Hematopoietic multipotent progenitor cell treated with erythropoietin and hydrocortisone succinate and interleukin-3 and kit ligand, for 8 days (in vitro differentiated cells): ENCODE measurements at places on chromosomes 16 and 17.
A peak's percentile ranks its signal among the peaks of the same experiment; 100 is the strongest.

DNA sequence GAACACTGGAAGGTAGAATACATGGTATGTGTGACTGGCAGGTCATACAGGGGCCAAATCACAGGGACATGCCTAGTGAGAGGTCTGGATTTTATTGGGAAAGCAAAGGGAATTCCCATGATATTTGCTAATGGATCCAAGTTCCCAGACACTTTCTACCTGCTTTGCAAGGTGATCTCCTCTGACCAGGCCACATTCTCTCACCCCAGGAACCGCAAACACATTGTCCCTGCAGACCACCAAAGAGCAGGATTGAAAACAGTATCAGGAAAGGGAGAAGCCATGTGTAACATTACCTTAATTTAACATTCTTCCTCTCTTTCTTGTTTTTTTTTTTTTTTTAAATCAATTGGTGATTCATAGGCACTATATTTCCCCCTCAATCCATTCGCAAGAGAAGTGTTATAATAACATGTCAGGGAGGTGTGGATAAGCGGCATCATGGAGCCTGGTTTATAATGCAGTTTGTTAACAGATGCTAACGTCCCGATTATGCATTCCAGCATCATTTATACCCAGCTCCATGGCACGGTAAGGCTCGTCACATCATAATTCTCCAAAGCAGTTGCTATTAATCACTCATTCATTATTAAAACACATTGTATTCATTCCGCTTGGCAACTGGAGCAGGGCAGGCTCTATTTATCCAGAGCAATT lies 155.1 kb upstream of the CCL2 start:
- no peak for DNase-seq

DNA sequence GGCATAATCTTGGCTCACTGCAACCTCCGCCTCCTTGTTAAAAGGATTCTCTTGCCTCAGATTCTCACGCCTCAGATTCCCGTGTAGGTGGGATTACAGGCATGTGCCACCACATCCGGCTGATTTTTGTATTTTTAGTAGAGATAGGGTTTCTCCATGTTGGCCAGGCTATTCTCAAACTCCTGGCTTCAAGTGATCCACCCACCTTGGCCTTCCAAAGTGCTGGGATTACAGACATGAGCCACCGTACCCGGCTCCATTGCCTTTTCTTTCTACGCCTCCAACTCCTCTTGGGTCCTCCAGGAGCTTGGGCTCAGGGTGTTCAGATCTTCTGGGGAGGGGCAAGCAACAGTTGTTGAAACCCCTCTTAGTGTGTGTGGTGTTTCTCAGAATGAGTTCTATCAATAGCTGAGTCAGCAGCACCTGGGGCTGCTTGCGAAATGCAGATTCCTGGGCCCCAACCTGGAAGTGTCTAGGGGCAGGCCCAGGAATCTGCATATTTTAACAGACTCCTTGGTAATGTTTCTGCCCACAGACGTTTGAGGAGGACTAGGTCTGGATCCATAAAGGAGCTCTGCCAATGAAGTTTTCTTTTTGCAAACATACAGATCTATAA lies 31.4 kb downstream of the SEC14L5 start:
- no peak for DNase-seq

DNA sequence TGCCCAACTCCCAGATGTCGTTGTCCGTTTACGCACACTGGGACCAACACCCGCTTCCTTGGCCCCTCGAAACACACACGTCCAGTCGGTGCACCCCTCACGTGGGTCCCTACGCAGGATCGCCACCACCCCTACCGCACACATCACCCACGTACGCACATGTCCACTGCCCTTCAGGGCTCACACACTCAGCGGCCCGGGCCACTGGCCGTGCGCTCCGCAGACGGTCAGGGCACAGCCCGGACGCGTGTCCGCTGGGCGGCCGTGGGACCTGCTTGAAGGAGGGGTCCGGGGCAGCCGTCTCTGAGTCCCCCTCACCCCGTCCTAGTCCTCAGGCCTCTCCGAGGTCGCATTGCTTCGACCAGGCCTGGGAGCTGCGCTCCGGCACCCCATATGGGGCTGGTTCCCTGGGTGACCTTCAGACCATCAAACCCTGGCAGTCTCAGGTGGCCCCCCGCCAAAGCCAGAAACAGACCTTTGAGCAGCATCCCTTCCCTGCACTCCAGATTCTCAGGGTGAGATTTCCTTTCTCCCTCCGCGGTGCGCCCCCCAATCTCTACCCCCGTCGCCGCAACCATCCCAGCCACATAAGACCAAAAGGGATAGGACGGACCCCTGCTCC lies 914 bp upstream of the GPRC5B start:
- no peak for DNase-seq

DNA sequence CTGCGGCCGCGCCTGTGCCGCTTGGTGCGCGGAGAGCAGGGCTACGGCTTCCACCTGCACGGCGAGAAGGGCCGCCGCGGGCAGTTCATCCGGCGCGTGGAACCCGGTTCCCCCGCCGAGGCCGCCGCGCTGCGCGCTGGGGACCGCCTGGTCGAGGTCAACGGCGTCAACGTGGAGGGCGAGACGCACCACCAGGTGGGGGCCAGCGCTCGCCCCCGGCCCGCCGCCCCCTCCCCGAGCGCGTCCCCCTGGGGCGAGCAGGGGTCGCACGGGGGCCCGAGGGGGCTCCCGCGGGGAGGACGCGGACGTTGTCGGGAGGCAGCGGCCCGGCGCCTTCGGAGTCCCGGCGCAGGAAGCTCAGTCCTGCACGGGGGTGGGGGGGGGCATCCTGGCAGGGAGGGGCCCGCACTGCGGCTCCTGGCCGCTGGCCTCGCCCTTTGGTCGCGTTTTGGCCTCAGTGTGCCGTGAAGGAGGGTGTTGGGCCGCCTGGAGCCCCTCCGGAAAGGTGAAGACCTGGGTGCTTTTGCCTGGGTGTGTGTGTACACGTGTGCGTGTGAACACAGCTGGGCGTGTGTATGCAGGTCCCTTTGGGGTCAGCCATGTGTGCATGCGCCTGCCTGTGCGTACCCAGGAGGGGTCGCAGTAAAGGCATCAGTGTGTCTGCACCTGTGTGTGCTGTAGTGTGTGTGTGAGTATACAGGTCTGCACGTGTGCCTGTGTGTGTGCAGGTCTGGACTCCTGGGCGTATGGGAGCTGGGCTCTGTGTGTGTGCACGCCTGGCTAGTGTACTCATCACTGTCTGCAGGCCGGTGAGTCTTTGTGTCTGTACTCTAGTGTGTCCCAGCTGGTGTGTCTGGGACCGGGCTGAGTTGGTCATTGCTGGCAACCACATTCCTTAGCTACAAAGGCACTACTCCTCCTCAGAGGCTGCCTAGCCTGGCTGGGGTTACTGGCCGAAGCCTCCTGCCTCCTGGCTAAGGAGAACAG lies 615 bp downstream of the NHERF2 start:
- DNase-seq: no peak

- DNase-seq: no peak
Measured at GRCh38 chr17:81304196-81305015, 9.3 kb upstream of the SLC38A10 start.

- no peak for DNase-seq
Measured at GRCh38 chr17:42975265-42975664, 4.6 kb downstream of the PTGES3L start.

DNA sequence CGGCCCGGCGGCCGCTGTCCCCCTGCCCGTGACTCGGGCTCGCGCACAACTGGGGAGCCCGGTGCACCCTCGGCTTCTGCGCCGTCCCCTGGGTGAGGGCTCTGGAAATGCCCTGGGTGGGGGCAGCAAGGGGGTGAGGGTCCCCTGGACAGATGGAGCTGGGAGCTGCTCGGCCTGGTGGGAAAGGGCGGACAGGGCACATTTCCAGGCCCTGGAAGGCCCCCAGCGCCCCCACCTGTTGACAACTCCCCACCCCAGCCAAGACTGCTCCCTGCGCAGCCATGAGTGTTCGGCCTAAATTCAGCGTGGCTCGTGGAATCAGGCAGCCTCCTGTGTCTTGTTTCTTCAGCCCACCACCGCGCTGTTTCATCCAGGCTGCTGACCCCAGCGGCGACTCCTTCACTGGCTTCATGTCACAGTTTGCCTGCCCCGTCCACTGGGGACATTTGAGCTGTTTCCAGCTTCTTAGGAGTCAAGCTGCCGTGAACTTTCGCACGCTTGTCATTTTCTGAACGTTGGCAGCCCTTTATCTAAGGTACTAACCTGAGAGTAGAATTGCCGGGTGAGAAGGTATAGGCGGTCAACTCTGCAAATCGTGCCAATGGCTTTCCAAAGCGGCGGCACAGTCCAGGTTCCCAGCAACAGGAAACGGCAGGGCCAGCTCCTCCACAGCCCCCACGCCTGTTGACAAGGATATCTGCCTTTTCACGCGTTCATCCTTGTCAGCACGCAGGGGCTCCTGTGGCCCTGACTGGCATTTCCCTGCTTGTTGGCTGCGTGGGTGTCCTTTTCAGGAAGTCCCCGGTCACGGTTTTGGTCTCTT lies 895 bp downstream of the UTS2R start:
- DNase-seq: no peak

GRCh38 chr17:17778308-17779014 lies 58.3 kb downstream of the SREBF1 start:
- no peak for DNase-seq

GRCh38 chr17:68460715-68461114 lies 3.4 kb upstream of the WIPI1 start:
- DNase-seq: no peak

- DNase-seq: no peak
Measured at GRCh38 chr17:13593757-13594156, 8.0 kb downstream of the HS3ST3A1 start.

GRCh38 chr17:57723427-57724025 lies 21.6 kb downstream of the CCDC182 start:
- no peak for DNase-seq

DNA sequence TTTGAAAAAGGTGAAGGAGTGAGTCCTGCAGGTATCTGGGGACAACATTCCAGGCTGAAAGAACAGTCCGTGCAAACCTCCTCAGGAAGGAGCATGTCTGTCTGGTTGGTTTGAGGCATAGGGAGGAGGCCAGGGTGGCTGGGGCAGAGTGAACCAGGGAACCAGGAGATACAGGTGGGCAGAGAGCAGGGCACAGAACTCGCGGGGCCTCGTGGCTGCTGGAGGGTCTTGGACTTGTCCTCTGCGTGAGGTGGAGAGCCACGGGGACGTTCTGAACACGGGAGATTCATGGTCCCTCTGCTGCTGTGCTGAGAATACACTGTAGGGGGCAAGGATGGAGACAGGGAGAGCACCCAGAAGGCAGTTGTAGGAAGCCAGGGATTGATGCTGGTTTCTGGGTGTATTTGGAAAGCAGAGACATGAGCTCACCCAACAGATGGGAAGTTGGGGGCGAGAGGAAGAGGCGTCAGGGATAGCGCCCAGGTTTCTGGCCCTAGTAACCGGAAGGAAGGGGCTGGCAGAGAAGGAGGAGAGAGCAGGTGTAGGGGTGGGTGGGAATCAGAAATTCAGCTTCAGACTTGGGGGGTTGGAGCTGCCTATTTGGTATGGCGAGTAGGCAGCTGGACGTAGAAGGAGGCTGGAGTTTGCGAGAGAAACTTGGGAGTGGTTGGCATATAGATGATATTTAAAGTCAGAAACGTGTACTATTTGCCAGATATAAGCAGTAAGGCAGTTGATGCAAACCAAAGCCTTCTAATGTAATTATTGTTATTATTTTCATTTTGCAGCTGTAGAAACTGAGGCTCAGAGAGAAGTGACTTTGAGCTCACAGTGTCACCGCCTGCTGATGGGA lies at the start of gene CCL17:
Gene CCL17 (plus strand): TSS at position 803 of the 853 bp plus-strand sequence. CDS start 9,166 bp downstream, outside the sequence.
- DNase-seq: no peak

DNA sequence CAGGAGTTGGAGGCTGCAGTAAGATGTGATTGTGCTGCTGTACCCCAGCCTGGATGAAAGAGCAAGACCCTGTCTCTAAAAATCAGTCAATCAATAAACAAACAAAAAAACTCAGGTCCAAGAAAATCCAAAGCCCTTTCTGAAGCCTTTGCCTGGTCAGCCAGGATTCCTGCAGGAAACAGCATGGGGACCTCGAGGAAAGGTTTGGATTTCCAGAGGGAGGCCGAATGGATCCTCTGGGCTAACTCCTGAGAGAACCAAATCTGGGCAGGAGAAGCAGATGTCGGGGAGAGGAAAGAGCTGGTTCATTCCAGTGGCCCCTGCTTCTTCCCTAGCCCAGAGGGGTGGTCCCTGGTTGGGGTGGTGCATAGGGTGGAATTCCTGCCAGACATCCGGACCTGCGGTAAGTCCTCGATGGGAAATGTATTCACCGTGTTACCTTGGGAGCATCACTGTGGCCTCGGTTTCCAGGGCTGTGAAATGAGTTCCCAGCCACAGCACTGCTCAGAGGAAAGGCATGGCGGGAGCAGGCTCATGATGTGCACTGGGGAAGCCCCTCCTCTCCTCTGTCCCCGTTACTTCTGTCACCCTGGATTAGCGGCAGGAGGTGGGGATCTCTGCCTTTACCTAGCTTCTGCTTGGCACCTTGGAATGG lies 75.1 kb downstream of the CYLD start:
- no peak for DNase-seq

GRCh38 chr17:40909351-40909750 lies 24.3 kb upstream of the KRT20 start:
- peak; percentile 79 for DNase-seq

DNA sequence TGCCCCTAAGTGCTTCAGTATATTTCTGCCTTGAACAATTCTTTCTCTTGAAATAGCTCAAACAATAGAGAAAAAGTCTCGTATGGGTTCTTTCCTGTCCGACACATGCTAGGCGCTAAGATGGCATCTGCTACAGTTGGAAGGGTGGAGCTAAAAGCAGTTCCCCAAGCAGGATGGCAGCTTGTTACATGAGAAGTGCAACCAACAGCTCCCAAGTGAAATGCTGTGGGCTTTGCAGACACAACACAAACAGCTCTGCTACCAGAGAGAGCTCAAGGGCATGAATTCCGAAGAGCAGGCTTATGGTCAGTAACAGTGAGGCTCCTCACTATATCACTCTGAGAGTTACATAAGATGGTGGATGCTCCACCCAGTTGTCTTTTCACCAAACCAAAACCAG lies 83.8 kb downstream of the VPS53 start:
- no peak for DNase-seq

DNA sequence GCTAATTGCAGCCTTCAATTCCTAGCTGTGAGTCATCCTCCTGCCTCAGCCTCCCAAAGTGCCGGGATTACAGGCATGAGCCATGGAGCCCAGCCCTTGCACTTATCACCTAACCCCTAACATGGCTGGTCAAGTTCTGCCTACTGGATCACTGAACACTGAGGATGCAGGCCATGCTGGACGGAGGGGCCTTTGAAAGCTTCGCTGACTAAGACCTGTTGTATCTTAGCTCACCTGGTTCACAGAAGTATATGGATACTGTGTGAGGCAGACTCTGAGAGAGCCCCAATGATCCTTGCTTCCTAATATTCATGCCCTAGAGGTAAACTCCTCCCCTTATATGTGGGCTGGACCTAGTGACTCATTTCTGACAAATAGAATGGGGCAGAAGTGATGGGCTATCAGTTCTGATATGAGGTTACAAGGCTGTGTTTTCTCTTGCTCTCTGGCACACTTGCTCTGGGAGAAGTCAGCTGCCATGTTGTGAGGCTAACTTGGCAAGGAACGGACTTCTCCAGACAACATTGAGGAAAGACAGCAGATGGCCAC lies 11.7 kb upstream of the TMIGD1 start:
- DNase-seq: peak; percentile 44

GRCh38 chr16:73319737-73320136 lies 271.8 kb upstream of the ZFHX3 start:
- DNase-seq: no peak

- no peak for DNase-seq
Measured at GRCh38 chr17:75003957-75004355, 8.5 kb upstream of the MRPL58 start.
